ENCODE measurements at places on chromosomes 2 and 18.

DNA sequence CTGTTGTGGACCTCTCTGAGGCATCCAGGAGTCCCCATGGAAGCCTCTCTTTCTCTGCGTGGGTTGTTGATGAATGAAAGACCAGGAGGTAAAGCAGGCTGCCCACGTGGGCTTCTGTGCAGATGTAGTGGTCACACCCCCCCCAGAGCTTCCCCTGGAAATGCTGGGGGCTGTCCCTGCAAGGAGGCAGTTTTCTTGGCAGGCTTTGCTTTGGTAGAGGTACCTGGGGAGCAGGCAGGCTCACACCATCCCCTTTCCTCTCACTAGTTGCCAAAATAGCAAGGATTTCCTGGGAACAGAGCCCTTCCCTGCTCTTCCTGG lies 97.6 kb upstream of the MAP3K20 start:
- no peak for DNase-seq

- DNase-seq, result no peak
Measured at GRCh38 chr2:112728029-112728362, 7.2 kb downstream of the NT5DC4 start.

DNA sequence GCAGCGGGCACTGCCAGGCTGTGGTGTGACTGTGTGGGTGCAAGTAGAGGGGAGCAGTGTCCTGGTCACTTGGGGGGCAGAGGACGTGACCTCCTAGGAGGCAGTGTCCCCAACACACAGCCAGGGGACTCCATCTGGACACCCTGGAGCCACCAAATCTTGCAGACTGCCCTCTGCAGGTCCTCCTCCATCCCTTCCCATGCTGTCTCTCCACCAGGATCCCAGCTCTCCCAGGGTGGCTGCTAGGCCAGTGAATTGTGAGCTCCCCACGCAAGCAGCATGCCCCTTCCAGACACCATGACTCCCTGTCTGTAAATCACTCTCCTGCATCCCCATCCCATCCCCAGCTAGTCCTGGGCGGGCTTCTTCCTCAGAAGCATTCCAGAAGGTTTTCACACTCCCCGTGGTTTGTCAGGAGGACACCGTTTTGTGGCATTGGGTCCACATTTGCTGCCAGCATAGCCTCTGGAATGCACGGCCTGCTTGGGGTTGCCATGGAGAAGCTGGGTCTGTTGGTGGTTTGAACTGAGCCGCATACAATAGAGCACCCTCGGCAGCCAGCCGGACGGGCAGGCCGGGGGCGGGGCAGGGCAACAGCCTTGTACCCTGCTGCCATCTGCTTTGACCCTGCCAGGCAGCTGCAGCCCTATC lies 210.7 kb downstream of the KLHL29 start:
- peak; percentile 61 for DNase-seq

DNA sequence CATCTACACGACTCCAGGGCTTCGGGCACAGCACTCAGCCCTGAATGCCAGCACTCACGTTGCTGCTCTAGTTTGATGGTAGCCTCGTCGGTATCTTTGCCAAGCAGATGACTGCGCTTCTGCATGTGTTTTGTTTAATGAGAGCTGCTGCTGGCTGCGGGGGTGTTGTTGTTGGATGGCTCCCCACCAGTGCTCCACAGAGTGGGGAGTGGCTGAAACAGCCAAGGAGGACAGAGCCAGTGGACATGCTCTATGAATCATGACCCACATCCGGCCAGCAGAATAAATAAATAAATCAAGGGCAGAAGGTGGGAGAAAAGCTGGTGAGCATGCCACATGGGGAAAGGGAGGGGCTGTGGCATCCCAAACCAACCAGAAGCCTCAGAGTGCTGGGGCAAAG lies 131.2 kb upstream of the SOX11 start:
- DNase-seq, result no peak

Data from lung microvascular endothelial cell (primary cell).